NCI-H460 (cell line): ENCODE measurements at places on chromosomes 7 and 10.

- DNase-seq = no peak
Measured at GRCh38 chr10:21083861-21084260, 186.8 kb upstream of the NEBL start.

DNA sequence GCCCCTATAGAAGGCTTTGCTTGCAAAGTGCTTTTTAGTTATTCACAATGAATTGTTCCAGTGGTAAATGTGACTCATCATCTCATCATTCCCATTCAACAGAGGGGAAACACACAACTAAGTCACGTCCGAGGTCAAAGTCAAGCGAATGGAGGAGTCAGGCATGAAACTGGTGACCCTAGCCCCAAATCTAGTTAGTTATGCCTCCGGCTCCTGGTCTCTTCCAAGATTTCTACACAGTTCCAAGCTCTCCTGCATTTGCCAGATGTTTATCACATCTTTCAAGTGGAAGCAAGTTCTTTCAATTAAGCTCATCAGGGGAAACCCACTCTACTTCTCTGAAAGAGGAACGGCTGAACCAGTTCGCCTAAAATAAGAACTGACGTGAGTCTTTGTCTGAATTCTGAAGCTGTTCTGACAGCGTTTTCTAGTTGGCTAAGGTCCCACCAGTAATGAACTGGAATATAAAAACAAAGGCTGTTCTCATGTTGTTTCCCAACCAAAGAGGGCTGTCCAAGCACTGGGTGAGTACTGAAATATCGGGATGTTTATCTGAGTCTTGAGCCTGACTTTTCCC lies 140.9 kb upstream of the NRBF2 start:
- no peak for DNase-seq

- no peak for DNase-seq
Measured at GRCh38 chr10:34155812-34156211, 659.3 kb downstream of the PARD3 start.

GRCh38 chr10:2972216-2972615 lies 95.1 kb upstream of the PFKP start:
- DNase-seq = no peak

DNA sequence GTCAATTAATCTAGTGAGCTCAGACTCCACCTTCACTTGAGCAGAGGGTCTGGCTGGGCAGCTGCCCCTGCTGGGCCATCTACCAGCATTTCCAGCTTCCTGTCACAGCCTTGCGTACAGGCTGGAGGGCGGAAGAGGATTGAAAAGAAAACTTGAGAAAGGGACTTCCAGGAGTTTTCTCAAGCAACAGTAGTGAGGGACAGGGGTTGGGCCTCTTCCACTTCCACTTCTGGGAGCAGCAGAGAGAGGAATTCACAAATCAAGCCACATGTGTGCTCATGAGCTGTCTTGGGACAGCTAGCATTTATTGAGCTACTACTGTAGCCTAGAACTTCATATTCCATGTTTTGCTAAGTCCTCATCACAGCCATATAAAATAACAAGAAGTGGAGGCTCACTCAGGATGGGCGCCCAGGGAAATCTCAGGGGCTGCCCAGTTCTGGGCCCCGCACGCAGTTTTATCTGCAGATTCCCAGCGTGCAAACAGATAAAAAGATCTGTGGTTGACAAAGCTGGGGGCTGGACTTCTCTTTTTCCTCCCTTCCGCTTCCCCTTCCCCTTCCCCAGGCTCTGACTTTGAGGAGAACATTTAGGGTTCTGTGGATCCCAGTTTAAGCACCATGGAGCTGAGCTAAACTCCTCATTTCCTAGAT lies 135.8 kb downstream of the RGS10 start:
- no peak for DNase-seq

DNA sequence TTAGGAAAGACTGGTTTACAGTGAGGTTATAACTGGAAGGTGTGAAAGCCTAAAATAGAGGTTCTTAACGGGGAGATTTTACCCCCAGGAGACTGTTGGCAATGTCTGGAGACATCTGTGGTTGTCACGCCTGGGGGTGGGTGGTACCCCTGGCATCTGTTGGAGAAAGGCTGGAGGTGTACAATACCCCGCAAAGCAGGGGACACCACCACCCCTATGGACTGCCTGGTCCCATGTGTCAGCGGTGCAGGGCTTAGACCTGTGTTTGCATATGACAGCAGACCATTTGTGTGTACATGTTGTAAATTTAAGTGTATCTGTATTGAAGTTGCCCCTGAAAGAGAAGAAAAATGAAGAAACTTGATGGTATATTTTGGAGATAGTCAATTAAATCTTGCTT lies 9.8 kb downstream of the LRRC27 start:
- no peak for DNase-seq

GRCh38 chr10:12375076-12375504 lies 25.7 kb downstream of the CAMK1D start:
- DNase-seq = no peak

DNA sequence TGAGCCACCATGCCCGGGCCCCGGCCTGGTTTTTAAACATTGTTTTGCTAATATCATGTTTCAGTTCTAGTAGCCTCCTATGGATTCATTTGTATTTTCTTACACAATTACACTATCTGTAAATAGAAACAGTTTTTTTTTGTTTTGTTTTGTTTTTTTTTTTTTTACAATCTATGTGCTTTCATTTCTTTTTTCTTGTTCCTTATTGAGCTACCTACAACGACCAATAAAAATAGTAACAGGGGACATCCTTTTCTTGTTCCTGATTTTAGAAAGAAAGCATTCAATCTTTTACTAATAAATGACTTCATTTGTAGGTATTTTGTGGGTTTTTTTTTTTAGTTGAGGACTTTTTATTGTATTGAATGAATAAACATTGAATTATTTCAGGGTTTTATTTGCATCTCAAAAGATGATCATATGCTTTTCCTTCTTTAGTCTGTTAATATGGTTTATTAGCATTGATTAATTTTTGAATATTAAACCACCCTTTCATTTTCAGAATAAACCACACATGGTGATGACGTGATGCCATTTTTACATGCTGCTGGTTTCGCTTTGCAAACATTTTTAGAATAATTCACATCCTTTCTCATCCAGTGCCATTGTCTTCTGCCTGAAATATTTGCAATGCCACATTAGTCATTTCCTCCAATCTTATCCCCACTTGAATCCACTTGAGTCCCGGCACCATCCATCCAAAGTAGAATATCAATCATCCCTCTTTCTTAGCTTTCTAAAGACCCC lies 18.1 kb upstream of the AKR1E2 start:
- DNase-seq = no peak

DNA sequence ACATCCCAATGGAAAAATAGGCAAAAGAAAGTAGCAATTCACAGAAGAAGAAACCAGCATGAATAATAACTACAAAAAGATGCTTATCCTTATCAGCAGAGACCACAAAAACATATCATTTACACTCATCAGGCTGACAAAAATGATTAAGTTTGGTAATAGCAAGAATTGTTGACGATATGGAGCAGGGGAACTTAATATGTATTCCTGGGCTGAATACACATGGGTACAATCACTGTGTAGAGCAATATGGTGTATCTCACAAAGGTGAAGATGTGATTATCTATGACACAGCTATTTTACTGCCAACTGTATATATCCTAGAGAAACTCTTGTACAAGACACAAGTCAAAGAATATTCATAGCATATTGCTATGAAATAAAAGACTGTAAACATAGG lies 141.8 kb upstream of the NOBOX start:
- DNase-seq = no peak
